Breast epithelium (tissue), 4 donors: ENCODE measurements at places on chromosomes 13 and 19. TPM values are rescaled to one million over a fixed set of nuclear protein-coding genes. Genes with fewer than 3 reads are reported as not detected.
A peak's percentile ranks its signal among the peaks of the same experiment; 100 is the strongest.

DNA sequence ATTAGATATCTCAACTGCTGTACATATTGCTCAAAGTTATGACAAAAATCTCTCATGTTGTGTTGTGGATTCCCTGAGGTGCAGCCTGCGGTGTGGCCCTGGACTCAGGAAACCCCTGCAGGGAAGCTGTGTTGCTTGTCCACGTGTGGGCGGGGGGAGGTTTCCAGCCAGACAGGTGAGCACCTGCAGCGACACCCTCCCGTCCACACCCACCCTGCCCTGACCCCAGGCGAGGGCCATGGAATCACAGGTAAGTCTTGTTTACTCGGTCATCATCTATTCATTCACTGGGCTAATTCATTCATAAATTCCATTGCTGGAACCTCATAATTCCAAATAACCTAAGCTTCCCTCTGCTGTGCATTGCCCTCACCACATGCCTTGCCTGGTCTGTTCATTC, 14.1 kb downstream of the PLPP2 start:
- no peak for DNase-seq

- DNase-seq, result no peak
Observed at GRCh38 chr19:39474139-39474620, 6.5 kb upstream of the TIMM50 start.

DNA sequence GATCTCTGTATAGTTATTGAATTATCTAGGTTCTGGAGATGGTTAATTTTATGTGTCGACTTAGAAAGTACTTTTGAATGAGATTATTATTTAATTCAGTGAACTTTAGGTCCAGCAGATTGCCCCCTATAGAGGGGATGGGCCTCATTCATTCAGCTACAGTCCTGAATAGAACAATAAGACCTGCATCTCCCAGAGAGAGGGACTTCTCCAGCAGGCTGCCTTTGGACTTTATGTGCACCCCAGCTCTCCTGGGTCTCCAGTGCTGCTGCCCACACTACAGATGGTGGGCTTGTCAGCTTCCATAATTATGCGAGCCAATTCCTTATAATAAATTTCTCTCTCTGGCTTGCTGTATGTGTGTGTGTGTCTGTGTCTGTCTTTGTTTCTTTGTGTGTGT, 39.3 kb upstream of the KL start:
- no peak for DNase-seq

GRCh38 chr19:52007806-52008557, at the start of gene ZNF615:
Gene ZNF615 (minus strand): TSS chr19:52008211. CDS start chr19:52003711, 4,500 bp downstream.
- DNase-seq, result peak; percentile 84

GRCh38 chr19:57812226-57812625, 2.5 kb downstream of the ZNF552 start:
- no peak for DNase-seq

GRCh38 chr13:35979361-35979951, 151.7 kb downstream of the DCLK1 start:
- DNase-seq, result no peak

GRCh38 chr19:19627621-19628500, at the start of gene LPAR2:
Gene LPAR2 (minus strand): TSS chr19:19628220. CDS start chr19:19627275, 945 bp downstream.
- peak; percentile 66 for DNase-seq

DNA sequence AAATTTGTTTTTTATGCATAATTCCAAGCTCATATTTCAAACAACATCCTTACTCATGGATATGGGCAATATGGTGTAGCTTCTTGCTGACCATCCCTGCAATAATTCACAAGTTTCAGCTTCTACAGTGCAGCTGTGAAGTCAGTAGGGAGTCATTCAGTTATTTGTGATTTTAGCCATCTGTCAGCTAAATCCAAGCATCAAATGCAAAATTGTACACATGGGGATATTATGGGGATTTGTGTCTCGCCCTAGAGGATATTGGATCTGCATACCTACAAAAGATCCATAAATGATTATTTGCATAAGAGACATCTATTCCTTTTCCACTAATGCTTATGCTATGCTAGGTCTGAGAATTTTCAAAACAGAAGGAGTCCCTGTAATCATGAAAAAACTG, 217.9 kb upstream of the SLITRK5 start:
- DNase-seq, result no peak

DNA sequence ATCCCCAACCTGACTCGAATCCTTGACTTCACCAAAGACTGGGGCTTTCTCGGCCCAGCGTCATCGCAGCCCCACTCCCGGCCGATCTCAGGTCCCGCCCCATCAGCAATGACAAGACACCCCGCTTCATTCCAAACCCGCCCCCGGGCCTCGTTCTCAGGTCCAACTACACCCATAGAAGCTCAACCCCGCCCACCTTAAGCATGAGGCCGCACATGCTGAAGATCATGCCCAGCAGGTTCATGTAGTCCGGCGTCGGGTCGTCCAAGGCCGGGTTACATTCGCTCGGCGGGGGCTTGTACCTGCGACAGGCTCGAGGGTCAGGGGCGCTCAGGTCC, 2.3 kb downstream of the WDR83 start:
- peak; percentile 66 for DNase-seq

Gene GNA15
- 8.5 TPM for total RNA-seq

Gene PEAK3
- total RNA-seq, result 1.8 TPM

Gene GFY
- not detected for total RNA-seq

Gene CNN1
- 2.2 TPM for total RNA-seq

Gene KCNJ14
- total RNA-seq, result 1.0 TPM

Gene THSD1
- 5.8 TPM for total RNA-seq

Gene SIGLEC10
- 1.8 TPM for total RNA-seq
